Activated naive CD4-positive, alpha-beta T cell treated with anti-CD3 and anti-CD28 coated beads, Interleukin-2, amount 50 U/mL, for 72 hours (primary cell): ENCODE measurements at places on chromosomes 6 and 20.
A peak's percentile ranks its signal among the peaks of the same experiment; 100 is the strongest.

- DNase-seq: no peak
These were observed 805.8 kb upstream of the GJE1 start for GRCh38 chr6:141326925-141327324.

GRCh38 chr20:16007962-16008361 is 565.3 kb downstream of the KIF16B start:
- no peak for DNase-seq

DNA sequence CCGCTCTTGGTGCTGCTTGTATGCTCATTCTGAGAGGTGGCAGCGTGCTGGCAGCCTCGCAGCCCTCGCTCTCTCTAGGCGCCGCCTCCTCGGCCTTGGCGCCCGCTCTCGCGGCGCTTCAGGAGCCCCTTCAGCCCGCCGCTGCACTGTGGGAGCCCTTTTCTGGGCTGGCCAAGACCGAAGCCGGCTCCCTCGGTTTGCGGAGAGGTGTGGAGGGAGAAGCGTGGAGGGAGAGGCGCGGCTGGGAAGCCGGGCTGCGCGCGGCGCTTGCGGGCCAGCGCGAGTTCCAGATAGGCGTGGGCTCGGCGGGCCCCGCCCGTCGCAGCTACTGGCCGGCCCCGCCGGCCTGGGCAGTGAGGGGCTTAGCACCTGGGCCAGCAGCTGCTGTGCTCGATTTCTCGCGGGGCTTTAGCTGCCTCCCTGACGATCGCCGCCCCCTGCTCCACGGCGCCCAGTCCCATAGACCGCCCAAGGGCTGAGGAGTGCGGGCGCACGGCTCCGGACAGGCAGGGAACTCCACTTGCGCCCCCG is 19.5 kb upstream of the FAM8A1 start:
- peak; percentile 32 for DNase-seq

GRCh38 chr6:135269481-135269891 is 88.4 kb downstream of the MYB start:
- DNase-seq: no peak

- no peak for DNase-seq
These were observed 786 bp downstream of the ADRM1 start for GRCh38 chr20:62303340-62304226.

GRCh38 chr20:36506253-36506652 is 35.1 kb upstream of the MYL9 start:
- DNase-seq: no peak

DNA sequence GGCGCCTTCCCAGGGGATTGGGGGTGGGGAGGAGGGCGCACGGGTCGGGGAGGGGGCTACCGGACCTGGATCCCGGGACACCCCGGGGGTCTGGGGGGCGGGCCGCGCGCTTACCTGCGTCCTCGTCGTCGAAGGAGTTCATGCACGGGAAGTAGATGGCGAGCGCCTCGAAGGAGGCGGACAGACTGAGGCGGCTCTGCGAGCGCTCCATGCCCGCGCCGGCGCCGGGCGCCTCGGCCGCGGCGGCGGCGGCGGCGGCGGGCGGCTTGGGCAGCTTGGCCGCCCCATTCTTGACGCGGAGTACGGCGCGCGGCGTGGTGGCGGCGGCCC is 320 bp downstream of the RIMS4 start:
- DNase-seq: no peak

DNA sequence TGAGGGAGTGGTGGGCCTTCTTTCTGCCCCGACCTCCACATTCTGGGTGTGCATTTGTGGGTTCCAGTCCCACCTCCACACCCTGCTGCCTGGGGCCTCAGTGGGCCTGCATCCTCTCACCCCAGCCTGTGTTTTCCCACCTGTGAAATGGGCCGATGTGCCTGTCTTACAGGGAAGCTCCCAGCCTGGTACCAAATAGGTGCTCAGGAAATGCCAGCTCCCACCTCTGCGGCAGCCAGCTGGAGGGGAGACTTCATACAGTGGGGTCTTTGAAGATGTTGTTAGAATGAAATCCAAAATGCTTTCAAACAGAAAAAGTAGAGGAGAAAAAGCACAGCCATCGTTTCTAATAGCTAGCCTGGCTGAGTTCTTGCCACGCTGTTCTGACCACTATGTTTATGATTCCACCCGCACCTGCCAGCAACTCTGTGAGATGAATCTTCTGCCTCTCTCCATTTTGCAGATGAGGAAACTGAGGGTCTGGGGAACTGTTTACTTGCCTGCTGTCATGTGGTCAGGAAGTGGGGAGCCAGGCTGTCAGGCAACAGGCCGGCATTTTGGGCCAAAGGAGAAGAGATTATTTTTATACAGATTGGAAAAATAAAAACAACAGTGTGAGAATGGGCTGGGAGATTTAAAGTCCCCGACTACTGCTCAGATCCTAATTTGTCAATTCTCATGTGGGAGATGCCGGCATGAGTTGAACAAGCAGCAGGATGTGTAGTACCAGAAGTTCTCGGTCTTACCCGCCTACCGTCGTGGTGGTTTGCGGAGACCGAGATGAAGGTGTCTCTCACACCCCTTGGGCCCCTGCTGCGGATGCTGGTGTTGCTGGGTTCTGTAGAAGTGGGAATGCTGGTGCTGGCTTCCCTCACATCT is 4.6 kb downstream of the TMEM181 start:
- no peak for DNase-seq

DNA sequence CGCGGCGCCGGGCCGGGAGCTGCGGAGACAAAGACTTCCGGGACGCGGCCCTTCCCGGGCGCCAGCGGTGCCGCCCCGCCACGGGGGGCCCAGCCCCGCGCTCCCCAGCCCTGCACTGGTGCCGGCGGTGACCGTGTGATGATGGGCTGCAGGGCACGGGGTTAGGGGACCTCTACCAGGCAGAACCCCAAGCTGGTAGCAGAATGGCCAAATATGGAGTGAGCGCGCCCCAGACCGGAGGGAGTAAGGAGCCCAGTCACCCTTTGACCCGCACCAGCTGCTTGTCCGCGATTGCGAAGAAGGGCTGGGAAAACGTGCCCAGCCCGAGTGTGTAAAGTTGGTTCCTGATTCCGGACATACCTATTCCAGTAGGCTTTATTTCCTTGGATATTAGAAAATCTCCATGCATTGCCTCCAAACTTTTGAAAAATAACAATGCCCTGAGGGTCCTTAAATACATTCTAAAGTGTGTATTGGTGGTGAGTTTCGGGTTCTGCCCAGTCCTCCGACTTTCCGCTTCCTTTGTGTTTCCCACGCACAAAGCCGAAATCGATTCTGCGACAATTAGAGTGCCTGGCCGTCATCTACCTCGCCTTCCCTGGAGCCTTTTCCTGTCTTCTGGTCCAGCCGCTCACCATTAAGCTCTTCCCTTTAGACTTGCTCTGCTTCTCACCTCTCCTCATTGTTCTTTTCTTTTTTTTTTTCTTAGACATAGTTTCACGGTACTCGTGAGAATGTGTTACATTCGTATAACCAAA is 1.1 kb downstream of the ABRACL start:
- peak; percentile 31 for DNase-seq

GRCh38 chr6:106820412-106820852 is 154.1 kb downstream of the CD24 start:
- no peak for DNase-seq

DNA sequence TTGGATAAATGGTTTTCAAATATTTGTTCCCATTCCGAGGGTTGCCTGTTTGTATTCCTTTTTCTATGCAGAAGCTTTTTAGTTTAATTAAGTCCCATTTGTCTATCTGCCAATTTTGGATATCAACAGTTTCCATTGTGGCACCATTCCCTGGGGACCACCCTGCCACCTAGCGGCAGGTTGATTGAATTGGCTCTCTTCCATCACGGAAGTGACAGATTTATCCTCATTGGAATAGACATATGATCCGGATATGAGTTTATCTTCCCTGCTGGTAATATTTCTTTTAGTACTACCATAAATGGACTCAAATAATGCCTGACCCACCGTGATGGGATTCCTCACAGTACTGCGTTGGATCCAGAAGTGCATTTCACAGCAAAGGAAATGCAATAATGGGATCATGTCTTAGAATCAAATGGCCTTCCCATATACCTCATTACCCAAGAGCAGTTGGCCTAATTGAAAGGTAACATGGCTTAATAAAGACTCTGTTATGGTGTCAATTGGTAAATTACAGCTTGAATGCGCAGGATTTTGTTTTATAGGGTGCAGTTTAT is 327.0 kb downstream of the BMP2 start:
- DNase-seq: peak; percentile 7

- DNase-seq: no peak
These were observed 25.8 kb downstream of the MKKS start for GRCh38 chr20:10408108-10408813.

DNA sequence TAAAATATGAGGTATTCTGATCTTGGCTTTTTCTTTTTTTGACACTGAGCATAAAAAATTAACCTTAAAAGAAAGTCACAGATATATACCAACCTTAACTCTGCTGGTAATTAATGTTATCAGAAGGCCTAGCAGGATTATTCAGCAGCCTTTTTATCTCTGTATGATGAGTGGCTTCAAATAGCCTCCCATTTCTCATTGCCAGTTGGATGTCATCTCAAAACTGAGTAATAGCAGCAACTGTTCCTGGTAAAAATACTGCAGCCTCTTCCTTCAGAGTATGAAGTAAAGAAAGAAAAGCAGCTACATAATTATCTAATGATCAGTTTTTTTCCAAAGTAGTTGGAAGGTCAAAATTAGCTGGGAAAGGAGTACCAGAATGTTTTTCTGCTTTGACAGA is 24.9 kb upstream of the HDGFL1 start:
- DNase-seq: no peak

DNA sequence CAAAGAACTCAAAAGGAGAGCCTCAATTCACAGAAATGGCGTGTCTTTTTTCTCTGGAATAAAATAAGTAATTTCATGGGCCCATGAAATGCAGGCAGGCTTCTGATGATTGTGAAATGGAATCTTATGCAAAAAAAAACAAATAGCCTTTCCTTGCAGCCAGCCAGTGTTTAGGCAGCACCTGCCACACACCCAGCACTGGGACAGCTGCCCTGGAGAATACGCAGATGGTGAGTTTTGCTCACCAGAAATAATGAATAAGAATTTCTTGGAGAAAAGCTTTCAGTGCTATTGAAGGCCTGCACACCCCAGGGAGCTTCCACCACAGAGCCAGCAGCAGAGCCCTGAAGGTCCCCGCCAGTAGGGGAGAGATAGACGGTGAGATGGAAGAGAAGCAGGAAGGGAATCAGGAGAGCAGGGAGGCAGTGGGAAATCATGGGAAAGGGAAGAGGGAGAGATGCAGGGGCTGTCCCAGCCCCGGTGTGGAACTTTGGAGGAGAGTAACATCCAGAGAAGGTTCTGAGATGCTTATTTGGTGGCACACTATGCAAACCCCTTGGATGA is 54.9 kb downstream of the PXDC1 start:
- no peak for DNase-seq

DNA sequence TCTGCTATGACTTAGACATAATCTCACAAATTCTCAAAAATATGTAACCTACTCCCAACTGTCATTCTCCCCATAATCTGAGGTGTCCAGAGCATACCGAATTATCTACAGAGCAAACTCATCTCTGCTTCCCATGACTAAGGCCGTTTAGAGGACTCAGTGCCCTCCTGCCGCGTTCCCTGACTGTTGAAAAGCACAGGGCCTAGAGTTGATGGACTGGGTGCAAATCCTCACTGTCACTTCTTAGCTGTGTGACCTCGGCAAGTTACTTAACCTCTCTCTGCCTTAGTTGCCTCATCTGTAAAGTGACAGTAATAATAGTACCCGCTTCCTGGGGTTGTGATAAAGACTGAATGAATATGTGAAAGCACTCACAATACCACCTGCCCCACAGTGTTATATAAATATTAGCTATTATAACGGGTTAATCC is 4.7 kb upstream of the TUBB2A start:
- no peak for DNase-seq

DNA sequence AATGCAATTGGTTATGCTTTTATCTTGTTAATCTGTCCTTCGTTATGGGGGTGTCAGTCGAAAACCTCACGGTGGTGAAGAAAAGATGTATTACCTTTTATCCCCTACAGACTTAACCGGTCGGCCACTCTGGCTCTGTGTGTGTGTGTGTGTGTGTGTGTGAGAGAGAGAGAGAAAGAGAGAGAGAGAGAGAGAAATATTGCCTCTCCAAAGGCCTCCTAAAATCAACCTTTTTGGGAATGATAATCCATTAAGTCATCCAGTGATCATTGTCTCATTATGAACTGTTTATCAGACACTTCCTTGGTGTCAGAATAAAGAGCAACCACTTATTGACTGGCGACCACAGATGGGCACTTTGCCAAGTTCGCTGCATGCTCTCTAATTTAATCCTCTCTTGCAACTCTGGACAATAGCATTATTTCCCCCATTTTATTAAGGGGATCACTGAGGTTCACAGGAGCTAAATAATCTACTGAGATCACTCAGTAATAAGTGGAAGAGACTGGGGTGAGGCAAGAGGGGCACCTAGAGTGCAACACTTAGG is 30.7 kb downstream of the SLC35D3 start:
- no peak for DNase-seq

GRCh38 chr6:139643986-139644385 is 269.5 kb upstream of the CITED2 start:
- no peak for DNase-seq

- DNase-seq: peak; percentile 21
These were observed 5.8 kb downstream of the C6orf132 start for GRCh38 chr6:42136508-42137193.

DNA sequence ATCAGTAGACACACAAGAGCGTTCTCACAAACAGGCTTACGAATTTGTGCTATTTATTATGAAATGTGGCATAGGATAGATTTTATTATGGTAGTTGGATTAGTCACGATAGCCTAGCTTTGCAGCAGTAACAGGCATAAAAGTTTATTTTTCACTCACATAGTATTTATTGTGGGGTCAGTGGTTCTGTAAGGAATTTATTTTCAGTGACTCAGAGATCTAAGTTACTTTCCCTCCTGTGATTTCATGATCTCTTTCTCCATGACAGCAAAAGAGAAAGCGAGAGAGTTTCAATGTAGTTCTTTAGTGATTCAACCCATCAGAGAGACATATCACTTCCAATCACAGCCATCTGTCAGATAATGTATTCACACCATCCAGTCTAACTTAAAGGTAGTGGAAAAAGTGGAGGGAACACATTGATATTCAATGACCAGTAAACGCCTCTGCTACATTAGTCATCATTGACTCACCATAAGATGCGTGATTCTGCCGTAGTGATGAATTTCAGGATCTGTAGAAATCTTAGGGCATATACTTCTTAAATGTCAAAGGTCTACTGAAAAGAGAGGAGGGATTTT is 605.5 kb downstream of the HDGFL1 start:
- DNase-seq: no peak
